ENCODE measurements at places on chromosomes 2 and 18.

- DNase-seq: peak; percentile 74
Observed at GRCh38 chr2:20496076-20496872, 49.4 kb downstream of the RHOB start.

- DNase-seq: no peak
Observed at GRCh38 chr2:195406886-195407603, 250.0 kb upstream of the SLC39A10 start.

DNA sequence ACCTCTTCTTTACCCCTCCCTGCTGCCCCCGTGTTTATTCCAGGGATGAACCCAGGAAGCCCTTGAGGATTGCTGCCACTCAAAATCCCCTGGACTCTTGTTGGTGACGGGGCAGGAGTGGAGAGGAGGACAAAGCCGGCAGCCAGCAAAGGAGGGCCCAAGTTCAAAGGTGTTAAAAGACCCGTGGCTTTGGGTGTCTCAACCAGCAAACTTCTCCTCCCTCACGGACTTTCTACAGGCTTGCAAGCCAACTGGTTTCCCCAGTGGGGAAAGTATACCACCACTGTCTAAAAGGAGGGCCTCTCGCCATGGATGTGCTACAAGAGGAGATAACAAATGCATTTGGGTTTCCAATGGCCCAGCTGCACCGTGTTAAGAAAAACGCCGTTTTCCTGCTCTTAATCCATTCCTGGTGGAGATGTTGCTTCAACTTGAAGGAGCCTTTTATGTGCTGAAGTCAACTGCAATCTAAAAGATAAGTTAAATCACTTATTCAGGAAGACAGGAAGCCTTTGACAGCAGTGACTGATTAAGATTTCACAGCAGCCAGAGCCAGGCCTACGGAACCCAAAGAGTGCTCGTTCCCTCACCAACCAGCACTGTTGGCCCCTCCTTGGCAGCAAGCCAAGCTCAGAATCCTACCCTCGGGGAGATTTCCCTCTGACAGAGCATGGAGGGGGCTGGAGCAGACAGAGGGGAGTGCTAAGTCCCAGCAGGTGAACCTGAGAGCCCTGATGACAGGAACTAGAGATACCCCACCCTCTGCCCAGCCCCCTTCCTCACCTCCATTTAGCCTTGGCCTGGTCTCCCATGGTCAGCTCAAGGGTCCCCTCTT lies 57.8 kb downstream of the ZBTB7C start:
- DNase-seq: no peak

DNA sequence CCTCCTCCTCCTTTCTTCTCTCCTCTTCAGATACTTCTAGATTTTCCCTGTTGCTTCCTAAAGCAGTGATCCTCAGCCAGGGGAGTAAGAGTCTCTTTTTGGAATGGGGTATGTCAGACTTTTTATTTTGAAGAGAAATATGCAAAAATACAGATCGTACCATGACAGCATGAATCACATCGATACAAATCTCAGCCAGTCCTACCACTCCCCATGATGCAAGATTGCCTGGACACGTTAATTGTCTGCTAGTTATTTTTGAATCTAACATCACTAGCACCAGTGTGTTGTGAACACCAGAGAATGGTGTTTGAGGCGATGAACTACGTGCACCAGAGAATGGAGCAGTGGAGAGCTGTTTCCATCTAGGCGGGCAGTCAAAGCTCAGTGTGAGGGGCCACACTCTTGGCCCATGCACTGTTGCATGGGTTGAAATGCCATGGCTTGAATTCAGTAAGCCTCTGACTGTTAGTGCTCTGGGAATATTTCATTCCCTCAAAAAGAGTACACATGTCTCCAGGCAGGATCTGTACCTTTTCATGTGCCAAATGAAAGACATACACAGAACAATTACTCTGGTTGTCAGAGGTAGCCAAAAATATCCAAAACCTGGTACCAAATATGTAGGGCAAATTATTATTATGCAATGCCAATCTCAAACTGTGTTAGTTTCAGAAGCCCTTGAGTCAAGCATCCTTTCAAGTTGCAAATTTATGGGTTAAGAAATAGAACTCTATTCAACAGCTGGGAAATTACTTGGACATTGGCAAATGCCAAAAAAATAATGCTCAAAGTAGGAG lies 46.3 kb upstream of the RALBP1 start:
- no peak for DNase-seq

- DNase-seq: peak; percentile 23
Observed at GRCh38 chr2:86087936-86088850, 17.5 kb downstream of the POLR1A start.

DNA sequence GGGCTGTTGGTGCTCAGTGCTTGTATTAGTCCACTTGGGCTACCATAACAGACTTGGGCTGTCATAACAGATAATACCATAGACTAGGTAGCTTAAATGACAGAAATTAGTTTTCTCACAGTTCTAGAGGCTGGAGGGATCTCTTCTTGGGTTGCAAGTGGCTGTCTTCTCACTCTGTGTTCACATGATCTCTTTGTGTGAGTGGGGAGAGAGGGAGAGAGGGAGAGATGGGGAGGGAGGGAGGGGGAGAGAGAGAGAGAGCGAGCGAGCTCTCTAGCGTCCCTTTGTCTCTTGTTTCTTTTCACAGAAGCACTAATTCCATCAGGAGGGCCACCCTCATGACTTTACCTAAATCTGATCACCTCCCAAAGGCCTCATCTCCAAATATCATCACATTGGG lies 4.5 kb upstream of the XRCC5 start:
- no peak for DNase-seq

- DNase-seq: no peak
Observed at GRCh38 chr18:36628435-36629137, 200.2 kb downstream of the TPGS2 start.

- no peak for DNase-seq
Observed at GRCh38 chr18:76984193-76985155, 148.1 kb downstream of the MBP start.

GRCh38 chr2:212245880-212246279 lies 292.7 kb downstream of the ERBB4 start:
- DNase-seq: no peak

DNA sequence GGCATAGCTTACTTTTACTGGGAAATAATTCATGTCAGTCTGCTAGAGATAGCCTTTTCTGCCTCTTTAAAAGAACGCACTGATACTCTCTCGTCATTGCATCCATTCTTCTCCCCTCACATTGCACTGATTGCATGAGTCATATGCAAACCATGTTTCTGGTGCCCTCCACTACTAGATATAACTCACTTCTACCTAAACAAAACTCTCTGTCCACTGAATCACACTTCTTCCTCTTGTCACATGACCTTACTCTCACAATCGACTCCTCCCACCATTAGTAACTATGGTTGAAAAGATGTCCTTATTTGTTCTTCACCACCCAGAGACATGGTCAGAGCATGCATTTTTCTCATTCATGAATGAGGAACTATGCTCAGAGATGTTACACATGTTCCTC lies 158.0 kb downstream of the CSRNP3 start:
- peak; percentile 4 for DNase-seq

GRCh38 chr2:129805899-129806298 lies 173.6 kb upstream of the RAB6C start:
- DNase-seq: no peak

GRCh38 chr2:105754011-105754410 lies 9.3 kb downstream of the NCK2 start:
- no peak for DNase-seq

DNA sequence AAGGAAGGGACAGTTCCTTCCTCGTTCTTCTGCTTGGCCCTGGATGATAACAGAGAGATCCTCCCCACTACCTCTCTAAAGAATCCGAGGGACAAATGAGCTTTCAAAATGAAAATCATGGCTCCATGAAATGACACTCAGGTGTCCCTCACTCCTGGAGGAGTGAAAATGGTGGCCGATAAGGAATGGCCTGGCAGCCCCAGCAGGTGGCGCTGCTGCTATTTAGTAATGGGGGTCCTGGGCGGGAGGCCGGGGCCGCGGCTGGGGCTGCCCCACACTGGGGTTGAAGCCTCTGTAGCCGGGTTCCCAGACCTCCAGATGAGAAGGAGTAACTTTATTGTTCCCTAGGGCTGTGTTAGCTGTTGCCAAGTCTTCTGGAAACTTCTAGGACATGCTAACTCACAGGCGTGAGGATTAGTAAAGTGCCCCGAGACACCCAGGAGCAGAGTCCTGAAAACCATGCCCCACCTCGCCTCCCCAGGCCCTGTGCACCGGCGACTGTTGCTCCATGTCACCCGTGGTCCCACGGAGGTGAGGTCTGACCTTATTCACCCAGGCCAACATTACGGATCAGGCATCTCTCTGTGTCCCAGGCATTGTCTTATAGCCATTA lies 138.0 kb downstream of the CTIF start:
- DNase-seq: peak; percentile 84

DNA sequence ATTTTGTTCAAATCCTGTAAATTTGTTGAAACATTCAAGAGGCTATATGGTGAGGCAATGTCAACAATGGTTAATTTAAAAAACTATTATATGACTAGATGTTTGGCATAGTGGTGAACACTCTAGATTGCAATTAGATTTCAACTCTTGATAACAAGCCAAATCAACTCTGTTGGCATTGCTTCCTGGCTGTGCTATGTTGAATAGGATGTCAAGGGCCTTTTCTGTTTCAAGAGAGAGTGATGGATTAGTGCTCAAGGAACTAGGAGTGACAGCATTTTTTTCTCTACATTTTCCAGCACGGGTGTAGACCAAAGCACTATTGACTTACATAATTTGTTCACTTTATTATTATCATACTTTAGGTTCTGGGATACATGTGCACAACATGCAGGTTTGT lies 172.4 kb upstream of the KCNH7 start:
- DNase-seq: no peak

GRCh38 chr2:225794652-225795400 lies 395.3 kb downstream of the NYAP2 start:
- no peak for DNase-seq

DNA sequence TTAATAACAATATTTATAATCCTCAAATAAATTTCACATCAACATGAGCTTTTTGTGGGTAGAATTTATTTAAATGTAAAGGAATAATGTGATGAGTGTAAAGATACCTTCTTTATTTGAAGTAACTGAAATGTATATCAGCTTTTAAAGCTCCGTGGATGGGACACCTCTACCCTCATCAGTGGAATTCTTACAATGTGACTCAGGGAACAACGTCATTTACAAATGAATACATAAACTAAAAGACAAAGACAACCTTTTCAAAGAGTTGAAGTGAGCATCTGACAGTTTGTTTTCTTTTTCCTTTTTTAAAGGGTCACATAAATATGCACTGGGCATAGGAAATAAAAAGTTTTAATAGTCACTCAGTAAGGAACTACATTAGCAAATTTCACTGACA lies 1127.0 kb upstream of the CRIM1 start:
- no peak for DNase-seq

DNA sequence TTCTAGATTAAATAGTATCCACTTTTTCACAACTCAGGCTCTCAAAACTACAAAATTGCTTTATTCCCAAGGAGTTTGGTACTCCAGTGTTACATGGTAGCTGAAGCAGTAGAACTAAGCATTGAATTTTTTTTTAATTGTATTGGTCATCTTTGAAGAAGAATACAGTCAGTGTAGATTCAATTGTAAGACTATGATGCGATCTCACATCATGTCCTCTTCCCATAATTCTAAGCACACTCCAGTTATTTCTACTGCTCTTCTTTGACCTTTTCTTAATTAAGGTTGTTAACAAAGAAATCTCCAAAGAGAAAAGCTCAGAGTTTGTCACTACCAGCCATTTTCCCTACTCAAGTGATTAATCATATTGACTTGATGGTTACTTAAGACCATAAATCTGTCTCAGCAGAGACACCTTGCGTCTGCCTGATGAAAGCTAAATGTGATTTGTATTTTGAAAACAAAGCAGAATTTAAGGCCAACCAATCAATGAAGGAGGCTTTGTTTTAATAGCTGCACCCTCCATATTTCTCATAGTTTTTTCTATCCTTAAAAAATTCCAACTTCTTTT lies 130.2 kb downstream of the DTNA start:
- DNase-seq: no peak

GRCh38 chr2:177076636-177077179 lies 135.9 kb upstream of the HNRNPA3 start:
- peak; percentile 93 for DNase-seq

GRCh38 chr18:33355756-33356155 lies 84.8 kb downstream of the CCDC178 start:
- DNase-seq: no peak

- no peak for DNase-seq
Observed at GRCh38 chr2:37934591-37935513, 9.8 kb downstream of the RMDN2 start.

GRCh38 chr2:74438248-74438647 lies 3.5 kb downstream of the RTKN start:
- no peak for DNase-seq

DNA sequence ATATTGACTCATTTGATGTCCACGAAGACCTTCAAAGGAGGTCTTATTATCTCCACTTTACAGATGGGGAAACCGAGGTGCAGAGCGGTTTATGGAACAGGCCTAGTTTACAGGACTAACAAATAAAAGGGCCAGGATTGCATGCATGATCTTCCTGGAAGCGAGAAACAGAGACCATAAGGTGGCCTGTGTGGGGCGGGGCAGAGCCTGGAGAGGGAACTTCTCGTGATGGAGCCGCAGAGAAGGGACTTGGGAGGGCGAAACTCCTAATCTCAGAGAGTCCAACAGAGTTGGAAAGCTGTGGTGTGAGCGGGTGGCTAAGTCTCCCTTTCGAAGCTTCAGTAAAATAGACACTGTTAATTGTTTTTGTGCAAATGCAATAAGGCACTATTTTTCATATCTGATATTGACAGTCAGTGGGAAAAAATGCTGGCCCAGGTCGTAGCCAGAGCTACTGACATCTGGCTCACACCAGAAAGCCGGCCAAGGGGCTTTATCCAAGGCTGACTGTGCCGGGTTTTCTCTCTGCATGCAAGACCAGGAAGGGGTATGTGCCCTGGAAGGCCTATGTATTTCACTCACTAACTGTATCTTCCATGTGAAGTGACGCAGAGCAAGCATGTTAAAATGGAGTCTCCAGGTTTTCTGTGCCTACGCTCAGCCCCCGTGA lies 4.5 kb downstream of the INPP5D start:
- DNase-seq: no peak
